T-helper 17 cell (primary cell): ENCODE measurements at places on chromosomes 5 and 9. TPM values are rescaled to one million over a fixed set of nuclear protein-coding genes. Genes with fewer than 3 reads are reported as not detected.

DNA sequence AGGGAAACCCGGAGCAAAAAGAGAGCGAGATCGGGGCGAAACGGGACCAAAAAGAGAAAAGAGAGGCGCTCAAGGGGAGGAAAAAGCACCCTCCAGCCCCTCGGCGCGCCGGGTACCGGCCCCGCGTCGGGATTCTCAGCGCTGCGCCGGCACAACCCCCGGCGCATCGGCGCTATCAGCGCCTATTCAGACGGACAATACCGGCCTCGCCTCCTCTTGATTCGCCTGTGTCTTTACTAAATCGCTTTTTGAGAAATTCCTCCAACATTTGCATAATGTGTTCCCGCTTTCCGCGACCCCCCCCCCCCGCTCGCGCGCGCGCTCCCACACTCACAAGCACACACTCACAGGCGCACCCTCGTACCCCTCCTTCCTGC lies 578 bp downstream of the LHX6 start:
- no peak for DNase-seq

DNA sequence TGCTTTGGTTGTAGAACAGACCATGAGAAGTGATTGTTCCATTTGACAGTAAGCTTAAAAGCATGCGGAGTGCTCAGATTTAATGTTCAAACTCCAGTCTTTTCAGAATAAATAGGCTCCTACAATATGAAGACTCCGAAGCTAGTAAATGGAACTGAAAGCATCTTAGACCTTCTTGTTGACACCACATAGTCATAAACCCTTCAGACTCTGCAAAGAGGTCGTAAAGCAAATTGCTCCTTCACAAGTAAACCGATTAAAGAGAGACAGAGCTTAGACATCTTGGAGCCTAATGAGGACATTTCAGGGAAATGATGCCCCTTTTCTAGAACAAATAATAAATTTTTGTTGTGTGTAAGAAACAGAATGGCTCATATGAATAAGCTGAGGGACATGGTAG lies 511.0 kb upstream of the RIOK2 start:
- DNase-seq: no peak

DNA sequence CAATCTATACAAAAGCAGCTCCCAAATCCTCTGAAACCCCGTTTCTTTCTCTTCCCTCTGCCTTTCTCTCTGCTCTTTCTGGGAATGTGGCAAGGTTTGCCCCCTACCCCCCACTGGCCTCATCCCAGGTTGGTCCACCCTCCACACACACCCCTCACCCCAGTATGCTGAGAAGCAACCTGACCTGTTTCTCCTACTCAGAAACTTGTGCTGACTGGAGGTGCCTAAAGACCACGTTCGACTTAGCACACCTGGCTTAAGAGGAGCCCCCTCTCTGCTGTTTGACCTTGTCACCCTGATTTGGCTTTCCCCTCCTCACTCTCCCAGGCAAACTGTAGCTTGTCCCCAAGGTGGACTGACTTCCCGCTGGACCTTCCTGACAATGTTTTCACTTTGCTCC lies 1.1 kb upstream of the SEPTIN8 start:
- no peak for DNase-seq

DNA sequence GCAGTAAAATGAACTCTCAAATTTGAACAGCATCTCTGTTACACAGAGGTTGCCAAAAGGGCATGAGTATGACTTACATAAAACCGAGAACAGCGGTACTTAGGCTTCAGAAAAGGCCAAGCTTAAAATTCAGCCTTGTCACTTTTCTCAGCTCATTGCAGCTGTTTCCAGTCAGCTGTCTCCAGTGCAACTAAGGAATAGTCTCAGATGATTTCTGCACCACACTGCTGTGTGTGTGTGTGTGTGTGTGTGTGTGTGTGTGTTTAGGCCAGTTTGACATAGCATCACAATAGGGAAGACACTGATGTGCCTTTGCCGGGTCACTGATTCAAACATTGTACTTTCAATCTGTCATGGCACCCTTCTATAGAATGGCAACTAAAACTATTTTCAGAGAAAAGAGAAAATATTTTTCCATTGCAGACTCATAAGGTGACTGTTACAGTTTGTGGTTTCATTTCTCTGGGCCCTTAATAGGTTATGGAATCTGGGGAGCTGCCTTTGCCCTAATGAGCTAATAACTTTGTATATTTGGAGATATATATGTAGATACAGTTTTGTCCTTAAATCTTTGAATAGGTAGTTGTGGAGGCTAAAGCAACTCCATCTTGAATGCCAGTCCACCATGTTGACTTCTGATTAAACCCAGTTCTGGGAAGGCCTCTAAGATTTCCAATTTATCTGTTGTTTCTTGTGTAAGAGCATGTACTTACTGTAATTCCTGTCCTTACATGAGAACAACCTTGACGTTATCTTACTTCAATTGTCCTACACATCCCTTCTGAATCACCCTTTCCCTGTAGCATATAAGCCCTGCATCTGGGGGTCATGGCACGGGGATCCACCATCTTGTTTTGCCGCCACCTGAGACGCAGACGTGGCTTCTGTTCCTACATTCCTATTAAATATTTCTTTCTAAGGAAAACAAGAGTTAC lies 4.5 kb downstream of the LSM11 start:
- no peak for DNase-seq

DNA sequence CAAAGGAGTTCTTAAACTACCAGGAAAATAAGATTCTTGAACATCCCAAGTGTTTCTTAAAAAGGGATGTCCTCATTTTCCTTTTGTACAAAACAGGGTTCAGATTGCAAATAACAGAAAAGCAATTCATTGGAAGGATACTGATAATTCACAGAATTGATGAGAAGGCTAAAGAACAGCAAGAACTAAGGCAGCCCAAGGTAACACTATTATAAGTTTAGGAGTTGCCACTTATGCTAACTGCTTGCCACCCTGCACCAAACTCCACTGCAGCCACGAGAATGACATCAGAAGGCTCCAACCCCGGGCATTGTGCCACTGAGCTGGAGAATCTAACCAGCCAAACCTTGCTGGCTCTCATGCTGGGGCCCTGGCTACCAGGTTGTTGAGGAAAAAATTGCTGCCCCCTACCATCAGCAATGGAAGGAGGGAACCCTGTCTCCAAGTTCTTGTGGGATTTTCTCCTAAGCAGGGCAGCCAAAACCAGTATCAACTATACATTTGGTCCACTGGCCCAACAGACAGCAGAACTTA lies 123.4 kb downstream of the ARL15 start:
- no peak for DNase-seq

The SCGB3A1 gene
- total RNA-seq: 4.1 TPM

DNA sequence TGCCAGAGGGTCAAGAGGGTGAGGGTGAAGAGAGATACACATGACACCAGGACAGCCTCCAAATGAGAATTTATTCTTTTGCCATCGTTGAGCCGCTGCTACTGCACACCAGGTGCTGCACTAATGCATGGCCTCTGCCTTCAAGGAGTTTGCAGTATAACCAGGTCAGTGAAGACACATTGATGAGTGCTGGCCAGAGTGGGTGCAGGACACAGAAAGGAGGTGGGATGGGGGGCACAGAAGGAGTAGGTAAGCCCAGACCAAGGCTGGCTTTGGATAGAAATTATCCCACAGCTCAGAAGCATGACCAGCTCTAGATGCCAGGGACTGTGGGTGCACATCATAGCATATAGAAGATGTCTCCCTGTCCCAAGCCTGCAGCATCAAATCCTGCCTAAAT lies 38.0 kb downstream of the FOXI1 start:
- no peak for DNase-seq

The ZMAT2 gene
- total RNA-seq: 41.5 TPM

- no peak for DNase-seq
Measured at GRCh38 chr5:2502970-2503594, 248.4 kb downstream of the IRX2 start.

DNA sequence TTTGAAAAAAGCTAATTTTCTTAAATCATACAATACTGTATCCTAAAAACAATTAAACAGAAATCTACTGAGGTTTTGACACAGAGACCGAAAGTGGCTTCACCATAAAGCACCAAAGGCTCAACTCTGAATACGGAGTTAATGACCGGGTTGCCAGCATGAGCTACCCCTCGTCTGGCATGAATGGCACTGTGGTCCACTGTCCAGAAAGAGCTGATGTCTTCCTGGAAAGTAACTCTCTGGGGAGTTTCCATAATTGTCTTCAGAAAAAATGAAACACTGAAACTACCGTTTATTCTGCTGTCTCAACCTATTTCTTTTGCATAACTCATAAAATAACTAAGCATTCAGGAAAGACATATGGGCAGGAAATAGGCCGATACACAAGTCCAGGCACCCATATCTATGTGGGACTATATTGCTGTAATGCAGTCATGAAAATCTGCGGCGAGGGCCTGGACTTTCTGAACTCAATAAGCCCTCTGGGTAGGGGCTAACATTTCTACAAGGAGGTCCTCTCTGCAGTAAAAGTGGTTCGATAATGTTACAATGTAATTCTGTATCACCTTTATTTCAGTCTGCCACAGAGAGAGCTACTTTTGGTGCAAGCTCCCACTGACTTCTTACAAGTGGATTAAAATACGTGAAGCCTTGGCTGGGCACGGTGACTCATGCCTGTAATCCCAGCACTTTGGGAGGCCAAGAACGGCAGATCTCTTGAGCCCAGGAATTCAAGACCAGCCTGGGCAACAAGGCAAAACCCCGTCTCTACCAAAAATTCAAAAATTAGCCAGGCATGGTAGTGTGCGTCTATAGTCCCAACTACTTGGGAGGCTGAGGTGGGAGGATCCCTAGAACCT lies 52.4 kb downstream of the ANKH start:
- DNase-seq: no peak

DNA sequence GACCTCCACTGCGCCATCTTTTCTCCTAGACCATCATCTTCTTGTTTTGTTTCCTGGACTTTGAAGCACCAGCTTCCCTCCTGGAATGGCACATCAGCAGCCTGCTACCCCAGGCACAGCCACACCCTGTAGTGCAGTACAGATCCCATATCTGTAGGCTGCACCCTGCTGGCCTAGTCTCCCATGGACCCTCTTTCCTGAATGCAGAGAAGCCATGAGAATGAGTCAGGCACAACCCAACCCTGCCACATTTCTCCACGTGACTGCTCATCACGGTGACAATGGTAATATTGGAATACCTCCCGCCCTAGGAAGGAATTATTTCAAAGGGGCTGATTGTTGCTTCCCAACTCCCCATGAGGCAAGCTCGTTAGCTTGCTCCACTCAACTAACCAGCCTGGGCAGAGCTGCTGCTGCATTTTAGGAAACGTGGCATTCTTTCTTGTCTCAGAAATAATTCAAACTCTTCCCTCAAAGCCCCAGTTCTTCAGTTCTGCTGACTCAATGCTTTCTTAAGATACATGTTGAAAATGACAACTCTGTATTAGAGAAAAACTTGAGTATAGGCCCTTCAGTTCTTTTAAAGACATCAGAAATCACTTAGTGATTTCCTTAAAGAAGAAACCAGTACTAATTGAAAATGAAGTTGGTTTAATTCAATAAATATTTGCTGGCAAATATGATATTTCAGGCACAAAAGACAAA lies 328.1 kb downstream of the MLLT3 start:
- DNase-seq: no peak
